ENCODE measurements at places on chromosomes 12 and 14. TPM values are rescaled to one million over a fixed set of nuclear protein-coding genes. Genes with fewer than 3 reads are reported as not detected.

CLEC1A gene
- total RNA-seq, result not detected

DNA sequence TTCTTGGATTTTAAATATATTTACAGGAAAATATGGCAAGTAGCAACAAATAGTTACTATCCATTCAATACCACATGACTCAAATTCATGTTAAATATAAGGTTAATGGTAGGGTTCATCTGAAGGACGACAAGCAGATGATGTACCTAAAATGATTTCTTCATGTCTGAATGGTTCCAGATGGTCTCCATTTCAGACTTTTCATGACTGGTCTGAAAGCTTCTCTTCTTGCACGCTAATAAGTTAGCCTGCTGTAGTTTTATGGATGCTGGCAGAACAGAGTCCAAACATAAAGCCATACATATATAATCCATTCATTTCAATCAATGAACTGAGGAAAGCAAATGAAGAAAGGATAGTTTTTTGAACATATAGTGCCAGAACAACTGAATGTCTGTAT is 257.0 kb upstream of the MGAT4C start:
- H3K36me3 ChIP-seq, result no peaks in the 10 kb centered on the region
- H3K27me3 ChIP-seq, result no peaks in the 10 kb centered on the region

DNA sequence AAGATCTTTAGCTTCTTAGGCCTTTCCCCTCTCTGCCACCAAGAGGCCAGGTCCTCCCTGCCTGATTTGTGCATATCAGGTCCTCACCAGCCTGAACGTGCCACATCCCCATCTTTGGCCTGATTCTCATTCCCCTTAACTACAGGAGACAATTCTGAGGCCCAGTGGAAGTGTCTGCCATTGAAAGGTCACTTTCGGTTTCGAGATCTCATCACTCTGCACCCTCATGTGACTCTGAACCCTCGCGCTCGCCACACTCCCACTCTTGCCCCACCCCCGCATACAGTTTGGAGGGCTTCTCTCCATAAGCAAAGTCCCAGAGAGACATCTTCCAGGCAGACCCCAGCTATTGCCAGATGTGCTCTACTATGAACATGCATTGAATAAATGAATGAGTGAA is 189.0 kb downstream of the NTF3 start:
- no peak for DNase-seq
- no peaks in the 10 kb centered on the region for H3K4me1 ChIP-seq
- H3K27ac ChIP-seq, result no peak overlapping the region
- H3K4me3 ChIP-seq, result no peak overlapping the region
- no peaks in the 10 kb centered on the region for H3K36me3 ChIP-seq
- peaks cover 9% of the 10 kb centered on the region for H3K27me3 ChIP-seq

DNA sequence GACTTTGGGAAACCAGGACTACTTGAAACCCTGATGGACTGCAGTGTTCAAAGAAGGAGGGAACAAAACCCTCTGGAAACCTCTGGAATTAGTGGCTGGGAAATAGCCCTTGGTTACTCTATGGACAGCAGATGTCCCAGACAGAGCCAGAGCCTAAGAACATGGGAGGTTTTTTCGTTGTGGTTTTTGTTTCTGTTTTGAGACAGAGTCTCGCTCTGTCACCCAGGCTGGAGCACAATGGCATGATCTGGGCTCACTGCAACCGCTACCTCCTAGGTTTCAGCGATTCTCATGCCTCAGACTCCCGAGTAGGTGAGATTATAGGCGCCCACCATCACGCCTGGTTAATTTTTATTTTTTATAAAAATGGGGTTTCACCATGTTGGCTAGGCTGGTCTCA is 1378.7 kb downstream of the AACS start:
- no peak for DNase-seq
- no peak overlapping the region for H3K4me3 ChIP-seq
- no peaks in the 10 kb centered on the region for H3K27me3 ChIP-seq
- no peaks in the 10 kb centered on the region for H3K36me3 ChIP-seq
- no peaks in the 10 kb centered on the region for H3K4me1 ChIP-seq

KIF5A gene
- total RNA-seq, result 0.83 TPM

DNA sequence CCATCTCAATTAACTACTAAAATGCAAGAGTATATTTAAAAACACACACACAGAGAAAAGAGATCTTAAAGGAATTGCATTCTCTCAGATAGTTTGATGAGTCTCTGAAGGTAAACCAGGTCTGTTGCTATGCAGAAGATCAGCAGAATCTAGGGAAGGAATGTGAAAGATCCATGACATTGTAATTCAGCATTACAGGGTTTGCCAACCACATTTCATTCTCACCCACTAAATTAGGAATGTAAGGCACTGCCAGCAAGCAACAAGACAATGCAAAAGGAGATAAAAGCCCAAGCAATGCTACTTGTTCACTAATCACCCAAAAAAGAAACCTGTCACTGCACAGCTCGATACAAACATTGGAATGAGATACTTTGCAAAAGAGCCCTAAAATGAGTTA is 106.3 kb downstream of the LRIG3 start:
- H3K4me1 ChIP-seq, result no peaks in the 10 kb centered on the region
- H3K27me3 ChIP-seq, result no peaks in the 10 kb centered on the region
- no peaks in the 10 kb centered on the region for H3K36me3 ChIP-seq
- no peak overlapping the region for H3K4me3 ChIP-seq
- H3K27ac ChIP-seq, result no peak overlapping the region

CCDC175 gene
- not detected for total RNA-seq

MBD6 gene
- total RNA-seq, result 109 TPM

GRCh38 chr14:68953196-68953555 is 25.9 kb downstream of the ACTN1 start:
- peaks cover 37% of the 10 kb centered on the region for H3K4me1 ChIP-seq
- no peak overlapping the region for H3K4me3 ChIP-seq
- H3K27ac ChIP-seq, result no peak overlapping the region
- DNase-seq, result no peak

HRK gene
- 0.12 TPM for total RNA-seq

GRCh38 chr14:100472094-100472455 is 115.1 kb downstream of the BEGAIN start:
- no peak overlapping the region for H3K4me3 ChIP-seq
- no peaks in the 10 kb centered on the region for H3K4me1 ChIP-seq
- peaks cover 2% of the 10 kb centered on the region for H3K36me3 ChIP-seq
- no peak for DNase-seq

Measured in T-cell (primary cell).